ENCODE measurements at places on chromosomes 7 and 10. TPM values are rescaled to one million over a fixed set of nuclear protein-coding genes. Genes with fewer than 3 reads are reported as not detected.

The CYP17A1 gene
- total RNA-seq = 2.1 TPM

The WNT8B gene
- not detected for total RNA-seq

DNA sequence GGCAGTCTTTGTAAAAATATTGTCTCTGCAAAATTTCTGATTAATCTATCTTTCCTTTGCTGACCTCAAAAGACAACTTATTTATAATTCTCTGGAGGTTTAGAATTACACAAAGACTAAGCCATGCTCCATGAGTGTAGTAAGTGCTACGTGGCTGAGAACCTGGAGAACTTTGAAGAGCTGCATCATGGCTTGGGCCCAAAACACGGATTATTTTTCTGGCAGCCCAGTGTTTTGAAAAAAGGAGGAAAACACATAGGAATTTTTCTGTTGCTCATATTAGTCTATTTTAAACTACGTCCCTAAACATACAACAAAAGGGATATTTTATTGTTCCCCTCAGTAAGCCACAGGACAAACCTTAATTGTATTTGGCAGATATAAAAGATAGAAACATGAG, 360.7 kb upstream of the MYO3A start:
- DNase-seq = no peak

DNA sequence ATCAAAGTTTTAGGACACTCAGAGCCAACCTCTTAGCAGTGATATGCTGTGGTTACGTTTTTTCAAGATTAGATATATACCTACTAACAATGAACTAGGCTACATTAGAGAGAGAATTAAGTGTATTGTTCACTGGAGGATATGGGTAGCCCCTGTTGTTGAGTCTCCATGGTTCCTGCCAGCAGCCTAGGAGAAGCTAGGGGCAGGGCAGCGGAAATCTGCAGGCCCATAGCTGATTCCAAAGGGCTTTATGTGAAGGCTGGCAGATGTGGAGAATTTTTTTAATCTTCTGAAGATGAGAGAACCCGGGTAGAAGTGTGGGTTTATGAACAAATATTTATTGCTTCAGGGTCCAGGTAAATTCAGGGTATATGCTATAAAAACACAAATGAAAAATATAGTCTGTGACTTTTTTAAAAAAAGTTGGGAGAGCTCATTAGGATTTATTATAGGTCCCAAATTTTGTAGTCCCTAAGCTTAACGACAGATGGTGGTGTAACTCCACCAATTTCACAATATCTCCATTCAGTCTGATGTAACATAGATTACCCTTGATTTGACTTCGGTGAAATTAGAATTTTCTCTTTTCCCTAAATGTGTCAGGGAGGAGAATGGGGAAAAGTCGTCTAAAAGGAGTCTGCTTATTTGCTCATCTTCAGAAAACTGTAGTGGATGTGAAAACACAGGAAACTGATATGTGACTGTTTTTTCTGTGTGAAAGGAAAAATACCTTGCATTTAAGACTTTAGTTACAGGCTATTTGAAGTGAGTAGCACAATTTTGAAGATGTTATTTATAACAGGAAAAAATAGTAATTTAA, 163.0 kb upstream of the PPP1R3A start:
- DNase-seq = no peak

DNA sequence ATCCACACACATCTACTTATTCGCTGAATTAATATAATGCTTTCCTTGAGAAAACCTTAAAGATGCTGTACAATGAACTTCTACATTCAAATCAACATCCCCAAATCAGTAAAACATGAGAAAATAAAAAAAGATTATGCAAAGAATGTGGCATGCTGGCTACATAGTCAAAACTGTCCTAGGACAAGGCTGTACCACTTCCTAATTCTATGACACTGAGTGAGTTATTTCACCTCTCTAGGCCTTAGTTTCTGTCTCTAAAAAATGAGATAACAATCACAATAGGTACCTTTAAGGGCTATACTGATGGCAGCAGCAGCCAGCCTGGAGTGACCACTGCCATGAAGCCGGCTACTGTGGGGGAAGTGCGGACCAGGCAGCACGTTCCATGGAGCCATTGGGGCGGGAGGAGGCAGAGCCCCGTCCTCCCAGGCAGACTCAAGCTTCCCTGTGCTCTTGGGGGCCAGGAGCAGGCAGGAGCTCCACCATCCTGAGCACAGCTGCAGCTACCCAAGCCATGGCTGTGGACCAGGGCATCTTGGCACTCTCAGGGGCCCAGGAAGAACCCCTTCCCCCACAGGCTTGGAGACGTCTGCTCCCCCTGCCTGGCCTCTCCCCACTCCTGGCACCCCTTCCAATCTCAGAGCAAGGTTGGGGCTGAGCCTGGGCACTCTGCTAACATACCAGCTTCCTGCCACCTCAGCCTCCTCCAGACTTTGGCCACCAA, 110.2 kb downstream of the ELAPOR2 start:
- peak; percentile 31 for DNase-seq

- no peak for DNase-seq
Measured at GRCh38 chr10:109926825-109927224, 3.5 kb upstream of the XPNPEP1 start.

Data from GM12878 (cell line).